ENCODE measurements at places on chromosomes 6 and 20.

- no peak for DNase-seq
These were observed 231.9 kb upstream of the FAM83B start for GRCh38 chr6:54614499-54615195.

- DNase-seq: peak; percentile 67
These were observed at the start of gene TSHZ2 for GRCh38 chr20:52972190-52972937. Gene TSHZ2 (plus strand): TSS chr20:52972358. CDS start chr20:52973294, 936 bp downstream.

- no peak for DNase-seq
These were observed 396.7 kb downstream of the LAMA2 start for GRCh38 chr6:129279343-129280292.

- DNase-seq: no peak
These were observed 47.8 kb downstream of the MYH7B start for GRCh38 chr20:35003211-35004031.

GRCh38 chr6:163371129-163371528 is 43.4 kb upstream of the QKI start:
- DNase-seq: no peak

- no peak for DNase-seq
These were observed 881 bp downstream of the SFT2D1 start for GRCh38 chr6:166341464-166341863.

DNA sequence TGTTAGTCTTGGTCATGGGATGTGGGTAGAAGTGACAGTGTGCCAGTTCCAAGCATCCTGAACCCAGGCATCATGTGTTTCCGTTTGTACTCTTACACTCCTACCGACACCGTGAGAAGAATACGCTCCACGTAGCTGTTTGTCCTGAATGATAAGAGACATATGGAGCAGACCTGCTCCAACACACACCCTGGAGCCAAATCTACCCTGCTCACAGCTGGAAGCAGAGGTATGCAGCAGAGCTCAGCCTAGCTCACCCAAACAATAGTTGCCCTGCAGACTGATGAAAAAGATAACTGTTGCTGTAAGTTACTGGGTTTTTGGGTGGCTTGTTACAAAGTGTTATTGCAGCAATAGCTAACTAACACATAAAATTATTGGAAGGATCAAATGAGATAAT is 14.3 kb upstream of the PDSS2 start:
- DNase-seq: no peak

GRCh38 chr6:63572747-63573075 is 431 bp downstream of the LOC128125822 start:
- no peak for DNase-seq

- DNase-seq: no peak
These were observed 376.6 kb downstream of the DHX35 start for GRCh38 chr20:39338469-39339376.
